ENCODE measurements at places on chromosomes 2 and 18.

DNA sequence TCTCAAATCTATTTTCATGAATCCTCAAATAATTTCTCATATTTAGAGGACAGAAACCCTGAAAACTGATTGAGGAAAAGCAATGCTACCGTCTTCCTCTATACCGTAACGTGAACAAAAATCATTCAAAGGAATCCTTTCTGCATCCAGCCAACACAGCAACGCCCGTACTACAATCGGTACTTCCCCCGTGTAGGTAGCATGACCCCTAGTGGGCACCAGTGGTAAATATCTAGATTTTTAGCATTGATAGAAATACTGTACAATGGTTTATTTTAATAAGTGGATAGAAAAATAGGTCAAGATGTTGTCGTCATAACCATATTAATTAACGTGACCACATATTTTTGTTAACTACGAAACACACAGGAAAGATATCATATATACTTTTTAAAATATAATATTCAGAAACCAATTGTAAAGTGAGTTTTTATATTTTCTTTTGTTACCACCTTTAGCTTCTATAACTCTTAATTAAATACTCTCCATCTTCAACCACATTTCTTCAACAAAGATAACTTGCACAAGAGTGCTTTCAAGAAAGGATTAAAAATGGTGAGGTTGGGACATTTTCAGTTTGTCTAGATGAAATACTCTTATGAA, 194.1 kb downstream of the SS18 start:
- H3K4me1 ChIP-seq, result no peaks in the 10 kb centered on the region
- H3K36me3 ChIP-seq, result no peaks in the 10 kb centered on the region
- H3K27ac ChIP-seq, result no peak overlapping the region
- no peak overlapping the region for H3K4me3 ChIP-seq
- H3K27me3 ChIP-seq, result no peaks in the 10 kb centered on the region

DNA sequence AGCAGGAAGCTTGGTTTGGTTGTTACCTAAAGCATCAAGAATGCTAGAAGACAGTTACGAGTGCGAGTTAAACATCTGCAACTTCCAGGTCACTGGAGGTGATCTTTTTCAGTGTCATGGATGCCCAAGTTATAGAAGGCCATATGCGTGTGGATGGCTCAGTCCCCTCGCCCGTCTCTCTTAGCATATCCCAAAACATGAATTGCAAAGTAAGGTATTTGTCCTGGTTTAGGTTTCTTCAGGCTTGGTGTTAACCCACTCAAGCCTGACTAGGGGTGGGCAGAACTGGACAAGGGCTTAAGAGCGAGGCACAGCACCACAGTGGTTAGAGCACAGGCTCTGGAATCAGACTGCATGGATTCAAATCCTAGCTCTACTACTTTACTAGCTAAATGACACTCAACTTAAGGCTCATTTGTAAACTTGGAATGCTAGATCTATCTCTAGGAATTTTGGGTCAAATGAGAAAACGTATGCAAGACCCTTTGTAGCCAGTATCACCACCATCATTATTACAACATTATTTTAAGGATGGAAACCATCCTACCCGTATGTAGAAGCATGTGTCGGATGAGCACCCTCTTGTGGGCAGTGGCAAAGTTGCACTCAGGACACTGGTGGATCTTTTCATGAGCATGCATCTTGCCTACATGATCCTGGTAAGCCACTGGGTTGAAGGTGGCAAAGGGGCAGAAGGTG, 11.2 kb downstream of the ZNF142 start:
- no peak overlapping the region for H3K4me3 ChIP-seq
- no peaks in the 10 kb centered on the region for H3K4me1 ChIP-seq
- DNase-seq, result peak; percentile 88
- no peak overlapping the region for H3K27ac ChIP-seq
- H3K27me3 ChIP-seq, result no peaks in the 10 kb centered on the region

DNA sequence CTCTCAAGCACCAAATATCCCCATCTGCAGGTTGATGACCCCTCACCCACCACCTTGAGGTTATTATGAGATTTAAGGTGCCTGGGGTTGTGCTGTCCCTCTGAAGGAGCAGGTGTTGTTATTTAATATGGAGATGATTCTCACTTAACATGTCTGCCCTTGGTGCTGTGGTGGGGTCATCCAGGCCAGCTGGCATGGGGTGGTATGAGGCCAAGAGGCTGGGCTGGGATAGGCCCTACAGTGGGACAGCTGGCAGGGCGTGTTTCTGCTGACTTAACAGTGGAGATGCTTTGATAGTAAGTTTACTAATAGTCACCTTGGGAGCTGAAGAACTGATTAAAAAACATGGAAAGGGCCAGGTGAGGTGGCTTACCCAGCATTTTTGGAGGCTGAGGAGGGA, 22.4 kb downstream of the SERPINB12 start:
- H3K27me3 ChIP-seq, result peaks cover 4% of the 10 kb centered on the region
- H3K27ac ChIP-seq, result no peak overlapping the region
- no peak for DNase-seq
- H3K4me1 ChIP-seq, result no peaks in the 10 kb centered on the region

DNA sequence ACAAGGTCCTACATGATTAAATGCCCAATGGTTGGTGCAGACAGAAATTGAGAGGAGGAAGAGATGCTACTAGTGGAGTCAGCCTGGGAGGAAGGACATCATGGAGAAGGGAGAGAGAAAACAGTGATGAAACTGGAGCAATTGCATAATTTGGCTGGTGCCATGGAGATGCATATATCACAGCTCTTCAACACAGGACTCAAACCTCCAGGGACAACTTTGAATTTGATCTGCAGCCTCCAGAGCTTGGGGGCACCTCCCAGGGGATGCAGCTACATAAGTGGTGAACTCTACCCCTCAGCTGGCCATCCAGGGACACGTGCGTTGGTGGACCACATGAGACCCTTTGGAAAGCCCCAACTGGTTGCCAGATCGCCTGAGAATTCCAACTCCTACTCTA, 80.4 kb downstream of the CTAGE1 start:
- no peak overlapping the region for H3K4me3 ChIP-seq
- H3K4me1 ChIP-seq, result no peaks in the 10 kb centered on the region
- peaks cover 13% of the 10 kb centered on the region for H3K27me3 ChIP-seq

DNA sequence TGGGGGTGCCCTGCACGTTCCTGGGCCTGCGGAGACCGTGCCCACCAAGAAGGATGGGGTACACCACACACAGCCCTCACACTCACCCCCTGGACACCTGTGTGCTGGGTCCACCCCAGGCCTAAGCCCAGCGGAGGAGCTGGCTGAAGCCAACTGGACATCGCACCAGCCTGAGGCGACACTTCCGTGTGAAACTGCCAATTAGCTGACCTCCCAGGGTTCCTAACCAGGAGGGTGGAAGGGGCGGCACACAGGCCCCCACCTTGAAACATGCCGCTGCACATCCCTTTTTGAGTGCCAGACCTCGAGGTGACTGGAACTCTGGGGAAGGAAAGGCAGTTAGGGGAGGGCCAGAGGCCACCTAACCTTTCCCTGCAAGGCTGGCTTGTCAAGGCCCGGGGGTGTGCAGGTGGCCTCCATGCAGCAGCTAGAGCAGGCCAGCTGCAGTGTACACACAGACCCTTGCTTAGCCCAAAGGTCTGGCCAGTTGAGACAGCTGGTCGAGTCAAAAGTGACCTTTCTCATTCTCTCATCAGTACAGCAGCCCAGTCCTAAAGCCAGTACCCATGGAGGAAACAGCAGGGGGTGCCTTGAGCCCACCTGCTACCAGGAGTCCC, 4.5 kb downstream of the STK25 start:
- no peak for DNase-seq
- H3K4me1 ChIP-seq, result no peaks in the 10 kb centered on the region
- H3K27ac ChIP-seq, result no peak overlapping the region

DNA sequence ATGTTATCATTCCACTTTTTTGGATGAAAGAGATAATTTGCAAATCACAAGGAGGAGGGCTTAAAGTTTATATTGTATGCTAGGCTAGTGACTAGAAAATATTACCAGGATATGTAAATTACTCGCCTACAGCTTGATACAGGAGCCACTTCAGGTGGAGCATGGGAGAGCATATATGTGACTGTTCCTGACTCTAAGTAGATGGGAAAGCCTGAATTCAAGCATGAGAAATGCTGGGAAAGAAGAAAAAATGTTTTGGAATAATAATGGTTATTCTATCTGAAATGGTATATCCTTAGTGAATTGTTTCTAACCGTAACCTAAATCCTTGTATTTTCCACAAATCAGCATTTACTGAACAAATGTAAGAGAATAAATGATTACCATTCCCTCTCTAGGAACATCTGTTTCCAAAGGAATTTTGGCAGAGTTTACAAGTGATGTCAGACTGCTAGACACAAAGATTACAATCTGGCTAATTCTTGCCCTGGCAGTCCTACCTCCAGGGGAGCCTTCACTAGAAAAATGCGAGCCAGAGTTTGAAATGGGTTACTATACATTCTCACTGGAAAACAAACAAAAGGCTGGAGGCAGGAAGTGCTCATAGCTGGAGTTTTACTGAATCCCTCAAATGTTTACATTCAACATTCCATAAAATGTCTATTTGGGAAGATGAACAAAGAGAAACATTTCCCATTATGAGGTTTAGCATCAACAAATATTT, 129.4 kb upstream of the MAPRE2 start:
- no peak for DNase-seq
- H3K36me3 ChIP-seq, result no peaks in the 10 kb centered on the region
- H3K27ac ChIP-seq, result no peak overlapping the region
- H3K4me1 ChIP-seq, result no peaks in the 10 kb centered on the region

GRCh38 chr2:175937216-175937615, 64.9 kb downstream of the LNPK start:
- no peaks in the 10 kb centered on the region for H3K27me3 ChIP-seq
- H3K4me1 ChIP-seq, result no peaks in the 10 kb centered on the region
- no peak for DNase-seq
- peaks cover 39% of the 10 kb centered on the region for H3K36me3 ChIP-seq

DNA sequence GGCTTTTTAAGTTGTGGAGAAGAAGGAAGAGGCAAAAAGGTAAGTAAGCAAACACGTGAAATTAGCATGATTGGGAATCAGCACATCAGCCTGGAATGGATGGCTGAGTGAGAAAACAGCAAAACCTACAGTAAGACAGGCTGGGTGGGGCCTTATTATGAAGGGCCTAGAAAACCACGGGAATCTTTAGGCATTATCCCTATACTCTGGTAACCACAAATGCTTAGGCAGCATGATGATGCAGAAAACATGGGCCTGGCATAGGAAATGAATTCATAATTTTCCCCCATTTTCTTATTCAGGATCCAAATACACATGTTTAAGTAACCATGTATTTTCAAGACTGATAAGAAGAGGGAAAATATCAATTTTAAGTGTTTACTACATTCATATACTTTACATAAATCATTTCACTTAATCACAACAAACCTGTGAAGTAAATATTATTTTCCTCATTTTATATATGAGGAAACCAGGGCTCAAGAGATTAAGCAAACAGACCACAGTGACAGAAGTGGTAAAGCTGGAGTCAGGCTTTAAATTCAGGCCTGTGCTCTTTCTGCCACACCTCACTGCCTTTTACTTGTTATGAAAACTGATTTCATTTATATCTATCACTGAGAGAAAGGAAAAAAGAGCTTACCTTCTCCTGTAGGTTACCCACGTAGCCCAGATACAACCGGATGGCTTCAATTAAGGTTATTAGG, 4.0 kb downstream of the TMEM17 start:
- H3K36me3 ChIP-seq, result no peaks in the 10 kb centered on the region
- H3K4me1 ChIP-seq, result no peaks in the 10 kb centered on the region
- H3K4me3 ChIP-seq, result no peak overlapping the region
- DNase-seq, result no peak
- H3K27ac ChIP-seq, result no peak overlapping the region

DNA sequence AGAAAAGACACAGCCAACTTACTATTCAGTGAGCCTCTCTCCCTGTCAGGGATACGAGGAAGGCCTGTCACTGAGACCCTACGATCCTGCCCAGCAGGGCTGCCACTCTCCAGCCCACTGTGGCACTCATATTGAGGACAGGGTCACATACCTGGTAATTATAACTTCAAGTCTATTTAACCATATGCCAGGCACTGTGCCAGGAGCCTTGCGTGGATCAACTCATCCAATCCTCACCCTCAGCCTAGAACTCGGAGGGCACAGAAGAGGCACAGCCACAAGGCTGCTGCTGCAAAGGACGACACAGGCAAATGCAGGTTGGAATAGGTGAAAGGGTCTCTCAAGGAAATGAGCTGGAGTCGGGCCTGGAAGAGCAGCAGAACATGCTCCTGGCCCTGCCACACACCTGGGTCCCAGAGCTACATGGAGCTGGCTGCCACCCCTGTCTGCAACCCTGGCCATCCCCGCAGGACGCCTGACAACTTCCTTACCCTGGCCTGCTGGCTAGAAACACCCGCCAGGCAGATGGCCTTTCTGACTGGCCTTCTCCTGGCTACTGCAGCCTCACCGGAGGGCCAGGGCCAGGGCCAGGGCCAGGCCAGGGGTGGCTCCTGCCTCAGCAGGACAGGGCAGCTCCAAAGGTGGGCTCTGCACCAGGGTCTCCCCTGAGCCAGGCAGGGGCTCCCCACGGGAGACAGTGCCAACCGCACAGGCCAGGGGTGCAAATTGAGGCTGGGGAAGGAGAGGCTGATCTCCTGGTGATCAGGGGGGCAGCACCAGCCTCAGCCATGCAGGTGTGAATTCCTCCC, 32.1 kb upstream of the SLC66A3 start:
- no peaks in the 10 kb centered on the region for H3K36me3 ChIP-seq
- H3K27me3 ChIP-seq, result no peaks in the 10 kb centered on the region
- H3K27ac ChIP-seq, result no peak overlapping the region
- H3K4me1 ChIP-seq, result peaks cover 8% of the 10 kb centered on the region
- no peak overlapping the region for H3K4me3 ChIP-seq

DNA sequence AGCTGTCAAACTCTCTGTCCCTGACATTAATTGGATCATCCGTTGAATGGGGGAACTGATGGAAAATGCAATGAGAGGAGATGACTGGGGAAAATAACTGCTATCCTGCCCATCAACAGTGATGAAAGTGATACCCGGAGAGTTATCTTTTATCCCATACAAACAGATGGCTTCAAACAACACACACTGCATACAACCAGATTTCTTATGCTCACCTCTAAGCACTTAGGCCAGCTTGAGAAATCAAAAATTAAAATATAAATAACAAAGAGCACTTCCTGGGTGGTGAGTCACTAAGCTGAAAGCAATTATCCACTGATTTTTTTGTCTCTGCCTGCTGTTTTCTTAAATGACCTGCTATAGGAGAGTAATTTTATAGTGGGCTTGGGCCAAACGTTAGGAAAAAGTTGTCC, 237.6 kb upstream of the RGPD4 start:
- H3K4me3 ChIP-seq, result no peak overlapping the region
- DNase-seq, result no peak
- no peaks in the 10 kb centered on the region for H3K27me3 ChIP-seq
- no peaks in the 10 kb centered on the region for H3K36me3 ChIP-seq

- no peak for DNase-seq
- no peaks in the 10 kb centered on the region for H3K36me3 ChIP-seq
- no peaks in the 10 kb centered on the region for H3K27me3 ChIP-seq
- H3K27ac ChIP-seq, result no peak overlapping the region
- no peaks in the 10 kb centered on the region for H3K4me1 ChIP-seq
Measured at GRCh38 chr2:98833172-98833916, 102.4 kb upstream of the MGAT4A start.

All from endodermal cell (in vitro differentiated cells).